ENCODE measurements at places on chromosomes 3 and 15.

DNA sequence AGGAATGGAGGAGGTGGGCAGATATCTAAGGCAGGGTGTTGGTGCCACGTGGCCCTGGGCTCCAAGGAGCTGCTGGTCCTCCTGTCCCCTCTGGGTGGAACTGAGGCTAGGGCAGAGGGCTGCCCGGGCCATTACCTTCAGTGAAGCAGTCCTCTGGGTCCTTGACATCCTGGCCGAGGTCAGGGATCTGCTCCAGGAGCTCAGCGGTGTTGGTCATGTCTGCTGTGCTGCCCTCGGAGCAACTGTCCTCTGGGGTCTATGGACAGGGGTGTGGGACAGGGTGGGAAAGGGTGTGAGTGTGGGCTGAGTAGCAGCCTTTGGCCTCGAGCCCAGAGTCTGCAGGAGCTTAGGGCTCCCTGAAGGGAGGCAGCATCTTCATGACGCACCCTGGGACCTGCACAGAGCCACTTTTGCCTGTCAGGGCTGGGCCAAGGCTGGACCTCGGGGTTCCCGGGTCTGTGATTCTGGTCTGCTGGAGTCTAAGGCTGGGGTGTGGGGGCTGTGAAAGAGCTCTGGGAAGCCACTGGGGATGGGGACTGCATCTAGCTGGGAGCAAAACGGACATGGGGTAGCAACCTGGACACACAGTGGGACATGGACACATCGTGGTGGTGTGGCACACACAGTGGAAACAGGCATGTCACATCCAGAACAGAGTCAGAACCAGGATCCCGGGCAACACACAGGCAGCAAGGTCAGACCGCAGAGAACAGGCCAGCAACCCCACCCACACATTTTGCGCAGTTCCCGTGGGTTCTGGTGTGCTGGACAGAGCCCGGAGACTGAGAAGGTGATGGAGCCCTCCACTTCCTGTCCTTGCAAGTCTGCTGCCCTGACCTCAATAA lies 72.7 kb downstream of the SCN5A start:
- no peak for DNase-seq

DNA sequence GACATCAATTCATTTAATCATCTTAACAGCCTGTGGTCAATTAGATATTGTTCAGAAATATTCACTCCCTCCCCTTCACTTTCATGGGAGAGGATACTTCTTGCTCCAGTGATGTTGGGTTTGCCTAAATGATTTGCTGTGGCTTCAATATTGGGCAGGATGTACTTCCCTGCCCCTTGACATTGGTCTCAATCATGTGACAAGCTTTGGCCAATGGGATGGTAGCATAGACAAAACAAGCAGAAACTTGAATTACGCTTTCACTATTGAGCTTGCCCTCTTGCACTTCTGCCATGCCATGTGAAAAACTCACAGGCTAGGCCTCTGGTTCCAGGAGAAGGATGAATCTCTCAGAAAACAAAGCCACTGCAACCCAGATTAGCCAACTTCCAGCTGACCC lies 42.2 kb upstream of the STT3B start:
- no peak for DNase-seq

DNA sequence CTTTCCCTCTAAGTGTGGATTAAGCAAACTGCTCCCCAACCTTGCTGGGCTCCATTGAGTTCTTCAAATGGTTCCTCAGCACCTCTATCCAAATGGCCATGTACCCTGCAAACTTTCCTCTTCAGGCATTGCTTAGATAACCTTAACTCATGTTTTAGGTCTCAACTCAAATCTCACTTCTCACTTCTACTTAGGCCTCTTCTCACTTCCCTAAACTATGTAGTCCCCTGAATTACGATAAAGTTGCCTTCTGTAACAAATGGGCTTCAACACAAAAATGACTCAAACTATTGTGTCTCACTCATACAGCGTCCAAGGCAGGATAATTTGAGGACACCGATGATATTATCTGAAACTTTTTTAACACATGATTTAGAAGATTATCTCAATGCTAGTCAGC lies 62.4 kb upstream of the STAC start:
- no peak for DNase-seq

DNA sequence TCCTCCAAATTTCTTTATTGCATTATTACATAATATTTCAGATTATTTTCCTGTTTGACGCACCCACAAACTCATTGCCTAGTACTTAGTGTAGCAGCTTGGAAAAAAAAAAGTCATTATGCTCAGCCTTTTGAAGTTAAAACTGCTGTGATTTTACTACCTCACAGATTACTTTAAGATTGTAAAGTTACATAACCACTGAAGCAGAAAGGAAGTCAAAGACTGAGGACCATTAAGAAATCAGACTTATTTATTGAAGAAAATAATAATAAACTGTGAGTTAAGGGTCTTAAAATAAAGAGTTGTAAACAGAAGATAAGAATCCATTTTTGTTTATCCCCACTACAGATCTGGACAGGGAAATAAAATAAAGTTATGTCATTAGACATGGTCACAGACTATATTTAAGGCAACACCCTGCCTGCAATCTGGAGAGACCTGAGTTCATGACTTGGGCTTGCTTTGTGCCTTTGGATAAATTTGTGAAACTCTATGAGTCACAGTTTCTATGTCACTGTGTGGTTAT lies 212.1 kb upstream of the ROBO2 start:
- no peak for DNase-seq

GRCh38 chr15:91780387-91780786 lies 73.1 kb upstream of the SLCO3A1 start:
- DNase-seq, result no peak

DNA sequence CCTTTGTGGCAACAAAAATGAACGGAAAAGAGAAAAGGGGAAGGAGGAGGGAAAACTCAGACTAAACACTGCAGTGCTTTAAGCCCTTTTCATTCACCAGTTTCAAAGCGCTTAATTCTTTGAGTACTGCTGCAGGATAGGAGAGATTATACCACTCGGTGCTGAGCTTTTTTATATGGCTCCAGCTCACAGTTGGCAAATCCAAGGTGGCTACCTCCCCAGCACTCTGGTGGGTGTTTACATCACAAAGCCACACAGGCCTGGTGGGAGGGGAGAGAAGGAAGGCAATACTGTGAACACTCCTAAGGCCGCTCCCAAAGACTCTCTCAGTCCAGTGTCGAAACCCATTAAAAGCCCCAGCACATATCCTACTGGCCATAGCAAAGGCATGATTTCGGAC lies 191.4 kb downstream of the STT3B start:
- DNase-seq, result no peak

- DNase-seq, result no peak
Observed at GRCh38 chr3:143538061-143538460, 310.2 kb downstream of the SLC9A9 start.

DNA sequence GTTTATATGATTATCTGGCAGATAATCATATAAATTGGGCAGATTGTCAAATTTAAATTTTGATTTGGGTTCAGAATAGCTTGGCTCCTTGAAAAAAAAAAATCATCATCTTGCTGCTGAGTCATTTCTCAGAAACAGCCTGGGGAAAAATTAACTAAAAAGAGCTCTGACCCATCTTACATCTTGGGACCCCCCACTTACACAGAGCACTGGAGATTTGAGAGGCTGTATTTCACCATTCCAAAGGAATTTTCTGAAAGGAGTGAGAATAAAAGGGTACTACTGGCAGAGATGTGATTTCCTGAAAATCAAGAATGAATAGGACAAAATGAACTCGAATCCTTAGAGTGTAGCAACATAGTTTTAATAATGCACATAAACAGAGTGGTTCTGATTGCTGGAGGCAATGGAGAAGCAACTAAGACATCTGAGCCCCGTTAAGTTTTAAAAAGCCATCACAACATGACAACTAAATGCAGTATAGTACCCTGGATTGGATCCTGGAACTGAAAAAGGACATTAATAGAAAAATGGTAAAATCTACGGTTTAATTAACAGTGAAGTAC lies 97.5 kb downstream of the RFTN1 start:
- DNase-seq, result no peak

GRCh38 chr15:25850154-25851111 lies 12.7 kb downstream of the ATP10A start:
- DNase-seq, result peak; percentile 81

DNA sequence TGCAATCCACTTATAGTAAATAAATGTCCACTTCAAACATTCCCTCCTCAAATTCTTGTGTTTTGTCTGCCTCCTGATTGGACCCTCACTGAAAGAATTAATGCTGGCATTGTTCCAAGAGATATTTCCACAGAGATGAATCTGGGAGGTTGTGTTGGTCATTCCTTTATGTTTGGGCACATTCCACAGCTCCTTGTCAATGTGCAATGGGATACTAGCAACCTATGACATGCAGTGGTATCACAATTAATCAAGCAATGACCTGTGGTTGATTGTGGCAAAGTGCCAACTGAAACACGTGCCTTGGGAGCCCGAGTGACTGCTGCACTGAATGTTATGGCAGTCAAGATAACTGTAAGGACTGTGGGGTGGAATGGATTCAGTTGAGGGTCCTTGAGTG lies 55.0 kb upstream of the SNRPN start:
- no peak for DNase-seq

DNA sequence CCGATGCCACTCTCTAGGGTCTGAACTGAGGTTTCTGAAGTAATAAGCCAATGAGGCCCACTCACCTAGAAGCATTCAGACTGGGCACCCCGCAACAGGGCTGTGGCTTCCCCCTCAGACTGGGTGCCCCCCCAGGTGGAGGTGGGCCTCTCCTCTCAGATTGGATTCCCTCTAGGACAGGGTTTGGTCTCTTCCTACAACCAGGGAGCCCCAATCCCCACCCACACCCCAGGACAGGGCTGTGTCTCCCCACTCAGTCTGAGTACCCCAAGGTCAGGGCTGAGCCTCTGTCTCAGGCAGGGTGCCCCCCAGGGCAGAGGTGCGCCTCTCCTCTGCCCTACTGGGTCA lies 27.7 kb downstream of the PTH1R start:
- no peak for DNase-seq

All from activated T-cell treated with anti-CD3 and anti-CD28 coated beads, Interleukin-2, amount 50 U/mL, for 24 hours (primary cell).